ENCODE measurements at places on chromosomes 16 and 17. TPM values are rescaled to one million over a fixed set of nuclear protein-coding genes. Genes with fewer than 3 reads are reported as not detected.

Gene TBC1D3C
- not detected for total RNA-seq

Gene CLEC19A
- total RNA-seq = not detected

- H3K27me3 ChIP-seq = no peaks in the 10 kb centered on the region
- no peak overlapping the region for H3K27ac ChIP-seq
- no peaks in the 10 kb centered on the region for H3K4me1 ChIP-seq
- H3K36me3 ChIP-seq = no peaks in the 10 kb centered on the region
- no peak for DNase-seq
- H3K4me3 ChIP-seq = no peak overlapping the region
Observed at GRCh38 chr16:76176153-76176552, 101.0 kb upstream of the CNTNAP4 start.

- H3K27me3 ChIP-seq = no peaks in the 10 kb centered on the region
- peaks cover 29% of the 10 kb centered on the region for H3K4me1 ChIP-seq
- H3K27ac ChIP-seq = peak overlapping the region; percentile 99
Observed at GRCh38 chr16:29747947-29748759, 2.4 kb upstream of the C16orf54 start.

- no peak overlapping the region for H3K4me3 ChIP-seq
- H3K36me3 ChIP-seq = no peaks in the 10 kb centered on the region
- no peaks in the 10 kb centered on the region for H3K4me1 ChIP-seq
- H3K27me3 ChIP-seq = no peaks in the 10 kb centered on the region
Observed at GRCh38 chr16:77330332-77331042, 104.3 kb downstream of the ADAMTS18 start.
